ENCODE measurements at places on chromosomes 12 and 14.

DNA sequence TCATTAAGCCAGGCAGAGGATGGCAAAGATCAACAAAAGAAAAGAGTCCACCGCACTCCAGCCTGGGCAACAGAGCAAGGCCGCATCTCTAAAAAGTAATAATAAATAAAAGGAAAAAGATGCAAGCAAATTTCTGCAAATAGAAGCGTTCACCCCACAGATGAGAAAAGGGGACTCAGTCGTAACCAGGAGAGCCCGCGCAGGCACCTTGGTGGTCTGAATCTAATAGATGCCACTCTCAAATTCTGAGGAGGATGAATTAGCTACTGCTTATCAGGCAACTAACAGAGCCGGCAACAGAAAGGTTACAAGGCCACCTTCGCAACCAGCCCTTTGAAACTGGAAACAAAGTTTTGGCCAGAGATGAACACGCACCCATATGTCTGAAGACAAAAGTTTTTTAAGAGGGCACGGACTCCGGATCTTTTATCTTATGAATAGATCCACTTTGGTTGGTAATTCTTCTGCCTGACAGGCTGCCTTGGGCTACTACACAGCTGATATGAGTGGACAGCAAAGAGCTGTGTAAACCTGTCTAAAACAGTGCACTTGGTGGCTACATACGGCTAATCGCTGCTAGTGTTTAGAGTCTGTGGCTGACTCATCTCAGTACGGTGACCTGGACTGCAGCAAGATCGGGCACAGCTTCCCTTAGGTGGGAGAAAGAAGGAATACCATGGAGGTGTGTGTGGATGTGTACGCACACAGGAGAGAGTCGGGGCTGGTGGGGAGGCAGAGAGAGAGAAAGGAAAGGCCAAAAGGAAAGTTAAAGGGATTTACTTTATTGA is 32.9 kb upstream of the TTC7B start:
- DNase-seq = no peak

DNA sequence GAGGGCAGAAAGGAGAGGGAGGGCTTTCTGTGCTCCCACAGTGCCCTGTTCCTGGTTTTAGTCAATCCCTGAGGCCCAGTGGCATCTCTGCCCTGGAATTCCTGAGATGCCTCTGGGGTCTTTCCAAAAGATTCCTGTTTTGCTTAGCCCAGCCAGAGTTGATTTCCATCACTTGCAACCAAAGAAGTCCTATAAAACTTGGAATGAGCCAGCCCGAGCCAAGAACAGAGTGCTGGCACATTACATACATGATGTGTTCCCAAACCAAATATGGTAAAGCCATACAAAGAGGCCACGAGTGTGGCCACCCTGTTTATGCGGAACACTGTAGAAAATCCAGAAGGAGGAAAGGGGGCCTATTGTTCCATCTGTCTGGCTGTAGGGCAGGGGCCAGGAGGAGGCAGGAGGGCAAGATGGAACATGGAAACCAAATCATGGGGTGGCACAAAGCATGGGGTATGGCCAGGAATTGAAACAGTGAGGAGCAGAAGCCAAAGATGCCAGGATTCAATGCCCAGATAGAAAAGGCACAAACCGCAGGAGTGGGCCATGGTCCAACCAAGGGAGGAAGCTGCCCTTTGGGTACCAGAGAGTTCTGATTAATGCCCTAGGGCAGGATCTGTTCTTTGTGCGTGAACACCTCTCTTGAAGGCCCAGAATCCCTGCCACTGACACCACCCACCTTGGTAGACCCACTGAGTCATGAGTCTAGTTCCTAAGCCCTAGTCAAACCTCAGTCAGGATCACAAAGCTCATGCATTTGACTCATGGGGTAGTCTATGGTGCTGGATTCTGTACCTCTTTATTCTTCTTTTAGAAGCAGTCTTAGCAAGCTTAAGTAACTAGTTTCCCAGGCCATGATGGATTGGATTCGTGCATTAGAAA is 75.2 kb downstream of the LRRC74A start:
- DNase-seq = no peak

DNA sequence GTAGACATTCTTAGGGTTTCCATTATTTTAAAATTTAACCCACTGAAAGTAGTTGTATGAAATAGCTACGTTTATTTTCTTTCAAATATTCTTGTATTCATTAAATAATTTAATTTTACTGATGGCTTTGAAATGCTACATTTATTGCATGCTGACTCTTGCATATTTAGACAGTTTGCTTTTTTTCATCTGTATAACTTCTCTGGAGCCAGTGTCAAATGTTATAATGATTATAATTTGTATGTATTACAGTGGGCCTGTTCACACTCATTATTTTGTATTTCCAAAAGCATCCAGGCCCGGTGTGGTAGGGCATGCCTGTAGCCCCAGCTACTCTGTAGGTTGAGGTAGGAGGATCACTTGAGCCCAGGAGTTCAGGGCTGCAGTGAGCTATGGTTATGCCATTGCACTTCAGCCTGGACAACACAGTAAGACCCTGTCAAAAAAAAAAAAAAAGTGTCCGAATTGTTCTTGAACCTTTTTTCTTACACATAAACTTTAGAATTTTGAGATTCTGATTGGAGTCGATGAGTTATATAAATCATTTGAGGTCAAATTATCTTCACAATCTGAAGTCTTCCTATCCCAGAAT is 905 bp downstream of the ZNF84 start:
- no peak for DNase-seq

DNA sequence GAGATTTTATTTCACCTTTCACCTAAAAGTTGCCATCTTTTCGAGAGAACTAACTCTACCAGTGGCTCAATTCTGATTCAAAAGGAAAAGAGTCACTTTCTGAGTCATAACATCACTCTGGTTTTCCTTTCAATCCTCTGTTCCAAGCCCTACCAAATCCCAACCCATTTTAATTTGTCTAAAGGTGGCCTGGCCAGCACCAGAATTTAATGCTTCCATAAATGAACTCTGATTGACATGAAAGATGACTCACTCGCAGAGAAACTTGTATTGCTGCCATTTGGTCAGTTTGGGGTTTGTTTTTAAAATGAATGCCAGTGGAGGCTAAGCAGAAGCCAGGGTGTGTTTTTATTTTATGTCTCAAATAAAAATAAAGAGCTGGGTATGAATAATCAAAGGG is 117.4 kb upstream of the SOX5 start:
- DNase-seq = no peak

- DNase-seq = peak; percentile 11
Measured at GRCh38 chr12:92065018-92065499, 80.6 kb downstream of the BTG1 start.

GRCh38 chr12:127485528-127485927 is 781.4 kb upstream of the TMEM132C start:
- DNase-seq = no peak
